Stimulated activated CD4-positive, alpha-beta T cell treated with anti-CD3 and anti-CD28 coated beads, TNF-alpha, amount 100 ng/mL, for 1 hour (primary cell): ENCODE measurements at places on chromosomes 4 and X.

DNA sequence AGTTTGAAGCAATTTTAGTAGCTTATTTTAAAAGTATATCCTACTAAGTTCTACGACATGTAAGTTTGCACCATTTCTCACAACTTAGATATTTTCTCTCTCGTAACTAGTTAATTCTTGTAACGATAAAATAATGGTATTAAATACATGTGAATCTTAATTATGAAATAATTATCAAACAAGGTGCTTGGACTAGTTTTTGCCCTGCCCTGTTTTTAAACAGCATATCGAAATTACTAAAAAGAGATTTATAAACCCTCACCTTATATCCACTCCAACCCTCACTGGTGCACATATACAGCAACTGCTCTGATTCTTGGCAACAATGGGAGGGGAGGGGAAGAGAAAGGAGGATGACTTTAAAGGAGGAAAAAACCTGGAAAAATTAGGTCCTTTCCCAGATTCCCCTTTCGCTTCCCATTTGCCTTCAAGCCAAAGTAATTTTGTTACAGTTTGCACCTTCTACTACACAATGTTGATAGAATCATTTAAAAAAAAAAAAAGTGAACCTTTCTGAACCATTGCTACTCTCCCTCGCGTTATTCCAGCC is 820 bp upstream of the MAB21L2 start:
- DNase-seq: no peak

DNA sequence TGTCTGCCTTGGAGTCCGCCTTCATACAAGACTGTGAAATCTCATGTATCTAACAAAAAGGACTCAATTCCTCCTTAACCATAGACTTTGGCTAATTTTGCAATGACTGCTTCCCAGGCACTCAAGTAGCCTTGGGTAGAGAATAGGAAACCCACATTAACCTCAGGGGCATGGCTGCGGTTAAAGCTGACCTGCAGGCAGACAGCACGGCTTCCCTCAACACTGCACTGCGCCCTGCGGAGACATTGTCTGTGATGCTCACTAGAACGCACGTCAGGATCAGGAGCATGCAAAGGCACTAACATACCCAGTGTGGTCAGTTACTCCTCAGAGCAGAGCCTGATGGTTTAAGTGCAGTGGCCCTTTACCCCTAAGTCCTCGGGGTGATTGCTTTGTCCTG is 10.3 kb upstream of the GPR143 start:
- DNase-seq: no peak

DNA sequence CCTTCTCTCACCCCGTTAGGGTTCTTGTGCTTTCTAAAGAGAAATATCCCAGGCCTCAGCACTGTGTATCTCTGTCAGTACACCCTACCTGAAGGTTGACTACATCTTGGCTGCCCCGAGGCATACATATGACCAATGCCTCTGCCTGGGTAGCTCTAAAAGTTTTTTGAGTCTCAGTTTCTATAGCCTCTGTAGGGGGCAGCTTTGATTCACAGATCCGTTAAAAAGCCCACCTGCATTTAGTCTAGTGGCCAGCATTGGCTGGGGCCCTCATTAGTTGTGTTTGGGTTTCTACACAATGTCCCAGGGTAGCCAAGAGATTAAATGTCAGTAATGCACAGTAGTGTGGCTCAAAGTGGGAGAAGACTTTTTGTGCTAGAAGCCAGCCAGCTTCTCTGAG is 151.1 kb downstream of the CFAP299 start:
- DNase-seq: no peak

DNA sequence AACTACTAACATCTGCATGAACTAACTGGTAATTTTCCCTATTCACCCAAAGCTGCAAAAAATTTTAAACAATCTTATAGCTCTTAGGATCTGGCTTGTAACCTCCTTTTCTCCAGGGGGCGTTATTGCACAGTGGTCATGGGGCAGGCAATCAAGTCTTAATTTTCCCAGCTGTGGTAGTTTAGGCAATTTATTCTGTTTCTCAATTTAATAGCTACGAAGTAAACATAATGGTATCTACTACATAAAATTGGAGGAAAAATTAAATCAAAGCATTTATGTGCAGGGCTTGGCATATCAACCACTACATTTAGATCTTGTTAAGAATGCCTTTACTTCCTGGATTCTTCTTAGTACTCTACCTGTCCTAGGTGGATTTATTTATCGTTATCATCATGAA is 137.4 kb upstream of the GUCY1A1 start:
- no peak for DNase-seq

DNA sequence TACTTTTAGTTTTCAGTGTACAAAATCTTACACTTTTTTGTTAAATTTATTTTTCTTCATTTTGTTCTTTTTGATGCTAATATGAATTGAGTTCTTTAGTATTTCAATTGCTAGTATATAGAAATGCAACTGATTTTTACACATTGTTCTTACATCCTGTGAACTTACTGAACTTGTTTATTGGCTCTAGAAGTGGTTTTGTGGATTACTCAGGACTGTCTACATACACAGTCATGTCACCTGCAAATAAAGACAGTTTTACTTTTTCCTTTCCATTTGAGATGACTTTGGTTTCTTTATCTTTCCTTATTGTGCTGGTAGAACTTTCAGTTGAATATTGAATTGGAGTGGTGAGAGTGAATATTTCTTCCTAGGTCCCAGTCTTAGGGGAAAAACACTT is 40.8 kb upstream of the ANXA10 start:
- no peak for DNase-seq

DNA sequence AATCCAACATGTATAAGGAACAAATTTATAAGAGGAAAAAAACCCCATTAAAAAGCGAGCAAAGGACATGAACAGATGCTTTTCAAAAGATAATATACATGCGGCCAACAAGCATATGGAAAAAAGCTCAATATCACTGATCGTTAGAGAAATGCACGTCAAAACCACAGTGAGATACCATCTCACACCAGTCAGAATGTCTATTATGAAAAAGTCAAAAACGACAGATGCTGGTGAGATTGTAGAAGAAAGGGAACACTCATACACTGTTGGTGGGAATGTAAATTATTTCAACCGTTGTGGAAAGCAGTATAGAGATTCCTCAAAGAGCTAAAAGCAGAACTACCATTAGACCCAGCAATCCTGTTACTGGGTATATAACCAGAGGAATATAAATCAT is 465.4 kb downstream of the TMA16 start:
- DNase-seq: no peak

DNA sequence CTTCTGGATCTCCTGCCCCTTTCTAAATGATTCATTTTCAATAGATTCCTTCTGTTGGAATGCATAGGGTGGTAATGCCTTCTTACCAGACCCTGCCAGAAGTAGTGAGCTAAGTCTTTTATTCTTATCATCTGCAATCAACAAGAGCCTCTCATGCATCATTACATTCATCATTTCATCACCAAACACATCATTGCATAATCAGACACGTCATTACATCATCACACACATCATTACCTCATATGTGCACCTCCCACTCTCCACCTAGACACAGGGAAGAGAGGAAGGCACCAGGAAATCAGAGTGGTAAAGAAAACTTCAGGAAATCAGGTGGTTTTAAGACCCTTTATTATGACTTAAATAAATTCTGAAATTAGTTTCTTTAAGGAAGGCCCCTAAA is 45.0 kb downstream of the VCX2 start:
- no peak for DNase-seq

- no peak for DNase-seq
Measured at GRCh38 chrX:8919801-8920200, 114.1 kb downstream of the FAM9B start.

DNA sequence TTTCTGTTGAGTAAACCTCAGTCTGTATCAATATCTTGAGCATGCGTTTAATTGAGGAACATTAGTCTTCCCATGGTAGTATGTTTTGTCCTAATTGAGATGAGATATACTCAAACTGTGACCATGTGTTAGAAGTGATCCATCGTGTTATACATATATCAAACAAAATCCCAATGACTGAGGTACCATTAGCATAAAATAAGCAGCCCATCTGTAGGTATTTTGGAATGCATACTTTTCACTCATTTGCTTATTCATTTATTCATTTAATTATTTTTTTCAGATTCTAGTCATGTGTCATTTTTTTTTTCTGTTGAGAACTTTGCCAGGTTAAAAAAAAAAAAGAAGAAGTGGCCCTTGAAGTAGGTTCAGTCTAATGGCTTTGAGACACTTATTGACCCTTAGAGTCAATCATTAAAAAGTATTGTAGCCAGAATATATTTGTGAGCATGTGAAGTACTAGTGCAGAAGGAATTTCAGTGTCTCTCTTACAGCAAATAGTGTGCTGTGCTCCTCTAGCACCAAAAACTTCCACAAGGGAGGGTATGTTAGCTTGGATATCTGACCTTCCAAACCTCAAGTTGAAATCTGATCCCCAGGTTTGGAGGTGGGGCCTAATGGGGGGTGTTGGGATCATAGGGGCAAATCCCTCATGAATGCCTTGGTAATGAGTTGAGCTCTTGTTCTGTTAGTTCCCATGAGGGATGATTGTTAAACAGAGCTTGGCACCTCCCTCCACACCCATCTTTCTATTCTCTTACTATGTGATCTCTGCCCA is 130.8 kb upstream of the NPY2R start:
- no peak for DNase-seq

- DNase-seq: no peak
Measured at GRCh38 chr4:188417181-188417580, 277.9 kb downstream of the TRIML1 start.
